ENCODE measurements at places on chromosomes 2 and 18. TPM values are rescaled to one million over a fixed set of nuclear protein-coding genes. Genes with fewer than 3 reads are reported as not detected.
A peak's percentile ranks its signal among the peaks of the same experiment; 100 is the strongest.

- no peak for DNase-seq
Observed at GRCh38 chr2:207167099-207167923, 1.6 kb upstream of the KLF7 start.

DNA sequence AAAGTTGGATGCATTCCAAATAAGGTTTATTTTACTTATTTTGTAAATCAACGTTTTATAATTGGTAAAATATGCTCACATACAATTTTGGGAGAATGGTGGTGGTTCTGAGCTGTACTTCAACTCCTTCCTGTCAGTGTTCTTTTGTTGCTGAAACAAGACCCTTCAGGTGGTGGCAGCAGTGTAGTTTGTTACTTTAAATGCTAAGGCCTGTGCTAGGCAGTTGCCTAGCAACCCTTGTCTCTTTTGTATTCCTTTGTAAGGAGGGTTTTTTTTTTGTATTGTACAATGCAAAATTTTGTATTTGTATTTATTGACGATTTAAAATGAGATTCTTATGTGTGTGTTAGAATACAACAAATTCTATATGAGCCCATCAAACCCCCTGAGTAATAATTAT lies 166.0 kb upstream of the FAM98A start:
- no peak for DNase-seq

GPR39 gene
- not detected for total RNA-seq

SERPINB4 gene
- not detected for total RNA-seq

DLX2 gene
- 0.26 TPM for total RNA-seq

GRCh38 chr2:231191896-231192872 lies 6.2 kb upstream of the ARMC9 start:
- DNase-seq: no peak

DNA sequence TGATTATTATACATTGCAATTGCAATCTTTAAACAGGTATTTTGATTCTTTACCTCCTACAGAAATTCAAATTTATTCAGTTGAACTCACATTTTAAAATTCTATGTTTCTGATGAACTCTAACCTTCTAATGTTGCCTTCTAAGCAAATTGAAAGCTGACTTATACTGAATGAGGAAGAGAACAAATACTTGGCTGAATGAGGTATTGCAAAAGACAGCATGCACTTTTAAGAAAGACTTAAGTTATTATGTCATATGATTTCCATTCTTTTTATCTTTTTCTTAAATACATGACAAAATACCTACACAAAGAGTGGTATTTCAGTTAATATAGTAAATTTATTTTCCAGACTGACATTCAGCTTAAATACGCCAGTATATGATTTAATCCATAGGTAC lies 64.7 kb downstream of the FAM228A start:
- DNase-seq: no peak

DNA sequence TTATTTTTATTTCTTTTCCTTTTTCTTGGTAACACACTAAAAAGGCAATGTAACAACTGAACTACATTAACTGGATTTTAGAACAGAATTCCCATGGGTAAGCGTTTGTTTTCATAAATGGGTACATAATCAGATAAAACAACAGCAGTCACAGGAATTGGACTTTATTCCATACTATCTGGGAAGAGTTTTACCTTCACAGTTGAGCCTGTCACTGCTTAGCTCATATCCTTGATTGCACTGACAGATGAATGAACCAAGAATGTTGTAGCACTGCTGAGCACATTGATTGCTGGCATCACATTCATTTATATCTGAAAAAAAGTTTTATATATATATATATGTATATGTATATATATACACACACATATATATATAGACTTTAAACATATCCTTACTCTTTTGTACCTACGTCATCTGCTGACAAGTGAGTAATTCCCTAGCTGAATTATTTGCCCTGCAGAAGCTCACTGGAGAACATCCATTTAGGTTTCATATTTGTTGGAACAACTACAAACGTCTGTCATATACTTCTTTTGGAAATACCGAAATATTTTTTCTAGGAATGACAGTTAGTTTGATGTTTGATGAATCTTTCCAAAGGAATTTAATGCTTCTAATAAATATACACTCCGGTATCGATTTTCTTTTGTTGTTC lies 47.0 kb downstream of the EFEMP1 start:
- DNase-seq: no peak

ANKRD30BL gene
- not detected for total RNA-seq

- no peak for DNase-seq
Observed at GRCh38 chr2:62744603-62745002, 39.1 kb downstream of the EHBP1 start.

GRCh38 chr2:26845021-26845420 lies 2.9 kb upstream of the DPYSL5 start:
- no peak for DNase-seq

- DNase-seq: no peak
Observed at GRCh38 chr18:49924293-49924983, 111.1 kb upstream of the ACAA2 start.

DNA sequence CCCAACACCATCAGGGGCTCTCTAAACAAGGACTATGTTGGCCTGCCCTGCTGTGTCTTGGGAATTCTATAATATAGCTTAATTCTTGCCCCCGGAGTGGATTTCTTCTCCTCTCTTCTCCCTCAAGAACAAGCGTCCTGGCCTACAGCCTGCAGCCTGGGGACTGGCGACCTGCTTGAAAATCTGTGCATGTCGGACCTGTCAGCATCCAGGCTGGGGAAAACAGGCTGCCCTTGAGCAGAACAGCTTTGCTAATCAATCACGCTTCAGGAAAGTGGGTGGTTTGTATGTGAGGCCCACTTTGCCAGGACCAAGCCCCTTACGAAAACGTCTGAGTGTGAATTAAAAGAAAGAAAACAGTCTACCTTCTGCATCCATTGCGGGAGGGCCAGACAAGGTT lies 116.7 kb downstream of the BCL2 start:
- no peak for DNase-seq

CHRND gene
- not detected for total RNA-seq

DNA sequence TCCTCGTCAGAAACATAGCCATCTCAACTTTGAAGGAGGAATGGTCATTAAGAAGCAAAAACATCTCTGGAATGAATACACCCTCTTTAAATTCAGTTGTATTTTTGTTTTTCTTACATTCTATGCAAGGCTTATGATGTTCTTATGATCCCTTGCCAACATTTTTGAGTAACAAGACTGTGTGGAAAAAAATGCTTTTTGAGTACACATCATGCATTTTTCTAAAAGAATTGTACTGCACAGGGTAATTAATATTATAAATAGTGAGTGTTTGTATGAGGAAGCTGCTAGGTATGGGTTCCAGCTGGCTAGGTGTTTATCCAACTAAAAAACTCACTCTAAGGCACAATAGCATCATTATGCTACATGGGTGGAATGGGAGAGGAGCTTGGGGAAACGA lies 59.0 kb upstream of the SPATS2L start:
- no peak for DNase-seq

GRCh38 chr2:65739927-65740326 lies 307.5 kb upstream of the SPRED2 start:
- no peak for DNase-seq

DNA sequence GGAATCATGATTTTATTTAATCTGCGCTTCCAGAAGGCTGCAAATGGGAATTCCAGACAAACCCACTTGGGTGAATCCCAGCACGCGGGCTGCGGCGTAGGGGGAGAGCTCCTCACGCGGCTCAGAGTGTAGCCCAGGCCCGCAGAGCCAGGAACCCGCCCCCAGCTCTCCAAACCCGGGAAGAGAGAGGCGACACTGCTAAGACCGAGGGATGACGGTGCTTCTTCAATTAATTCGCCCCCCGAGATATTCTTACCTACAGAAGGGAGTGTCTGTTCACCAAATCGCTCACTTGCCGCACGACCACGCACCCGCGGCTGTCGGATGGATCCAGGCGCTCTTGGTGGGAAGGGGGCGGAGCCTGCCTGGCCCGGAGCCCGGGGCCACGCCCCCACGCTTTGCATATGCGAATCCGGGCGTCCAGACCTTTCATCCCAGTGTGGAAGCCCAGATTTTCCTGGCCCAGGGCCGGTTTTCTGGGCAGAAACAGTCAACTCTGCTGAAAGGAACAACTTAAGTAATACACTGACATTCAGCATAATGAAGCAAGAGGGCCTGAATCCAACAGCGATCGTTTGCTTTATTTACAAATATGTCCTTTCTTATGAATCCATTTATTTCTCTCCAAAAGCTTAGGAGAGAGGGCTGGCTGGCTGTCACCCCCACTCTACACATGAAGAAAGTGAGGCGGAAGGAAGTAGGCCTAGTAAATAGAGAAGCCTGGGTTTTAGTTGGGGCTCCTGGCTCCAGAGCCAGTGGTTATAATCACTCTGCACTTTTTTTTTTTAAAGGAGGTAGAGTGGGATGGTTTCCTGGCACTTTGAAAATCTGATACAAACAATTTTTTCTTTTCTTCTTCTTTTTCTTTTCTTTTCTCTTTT lies at the start of gene SLC19A3:
TSS of gene SLC19A3 (minus strand) at position 342 of the 881 bp plus-strand sequence. CDS start 15,710 bp downstream, outside the sequence.
- peak; percentile 58 for DNase-seq

ZNF804A gene
- not detected for total RNA-seq

CCDC85A gene
- not detected for total RNA-seq

GRCh38 chr2:36356990-36357846 lies 1.6 kb downstream of the CRIM1 start:
- peak; percentile 73 for DNase-seq

SRD5A2 gene
- not detected for total RNA-seq

- no peak for DNase-seq
Observed at GRCh38 chr18:50079571-50080295, 115.2 kb downstream of the MYO5B start.

DNA sequence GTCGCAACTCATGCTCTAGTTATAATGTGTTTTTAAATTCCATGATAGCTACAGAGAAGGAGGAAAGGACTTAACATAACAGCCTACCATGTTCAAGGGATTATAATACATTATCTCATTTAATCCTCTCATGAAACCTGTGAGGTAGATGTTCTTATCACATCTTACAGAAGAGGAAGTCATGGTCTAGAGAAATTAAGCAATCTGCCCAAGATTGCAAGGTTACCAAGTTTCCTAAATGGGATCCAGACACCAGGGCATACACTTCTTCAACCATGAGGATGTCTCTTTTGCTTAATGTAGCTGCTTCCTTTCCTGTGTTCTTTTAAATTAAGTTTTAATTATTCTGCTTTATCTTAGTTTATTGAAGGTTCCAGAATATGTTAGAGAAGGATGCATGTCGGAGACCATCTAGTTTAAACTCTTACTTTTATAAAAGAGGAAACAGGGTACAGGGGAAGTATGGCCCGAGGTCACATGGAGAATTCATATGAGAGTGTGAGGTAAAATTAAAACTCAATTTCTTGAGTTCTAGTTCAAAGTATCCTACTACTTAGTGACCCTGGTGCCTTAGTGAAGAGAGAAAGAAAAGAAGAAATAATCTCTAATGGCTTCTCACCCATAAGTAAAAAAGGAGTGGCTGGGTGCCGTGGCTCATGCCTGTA lies 3.6 kb upstream of the IL1A start:
- DNase-seq: no peak

TUBA3E gene
- total RNA-seq: not detected

DNA sequence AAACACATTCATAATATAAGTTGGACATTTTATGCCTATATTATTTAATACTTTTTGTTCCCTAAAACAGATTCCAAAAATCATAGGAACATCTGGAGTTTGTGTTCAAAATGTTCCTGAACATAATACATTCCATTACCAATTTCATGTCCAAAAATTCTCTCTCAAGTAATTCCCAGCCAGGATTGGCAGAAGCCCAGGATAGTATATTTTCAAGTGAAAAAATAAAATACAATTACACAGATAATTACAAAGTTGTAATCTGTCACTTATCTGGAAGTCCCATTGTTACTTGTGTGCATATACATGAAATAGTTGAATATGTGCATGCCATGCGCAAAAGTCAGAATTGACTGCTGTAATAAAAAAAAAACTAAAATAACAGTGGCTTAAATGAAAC lies 5.2 kb upstream of the SCN7A start:
- DNase-seq: no peak

ITGB6 gene
- not detected for total RNA-seq

GRCh38 chr2:112627060-112628040 lies 18.4 kb upstream of the SLC20A1 start:
- peak; percentile 64 for DNase-seq

BOLL gene
- not detected for total RNA-seq

GRCh38 chr2:152617456-152618192 lies 99.6 kb downstream of the PRPF40A start:
- DNase-seq: no peak

TIGD1 gene
- 8.5 TPM for total RNA-seq

LCT gene
- total RNA-seq: 0.31 TPM

Data from activated CD4-positive, alpha-beta T cell treated with anti-CD3 and anti-CD28 coated beads, Interleukin-2, amount 10 ng/mL, durations not matched to agents 24 days and 14 days (primary cell).